ENCODE measurements at places on chromosomes 2 and 18. TPM values are rescaled to one million over a fixed set of nuclear protein-coding genes. Genes with fewer than 3 reads are reported as not detected.

FN1 gene
- total RNA-seq, result 0.53 TPM

CRYGC gene
- not detected for total RNA-seq

DNA sequence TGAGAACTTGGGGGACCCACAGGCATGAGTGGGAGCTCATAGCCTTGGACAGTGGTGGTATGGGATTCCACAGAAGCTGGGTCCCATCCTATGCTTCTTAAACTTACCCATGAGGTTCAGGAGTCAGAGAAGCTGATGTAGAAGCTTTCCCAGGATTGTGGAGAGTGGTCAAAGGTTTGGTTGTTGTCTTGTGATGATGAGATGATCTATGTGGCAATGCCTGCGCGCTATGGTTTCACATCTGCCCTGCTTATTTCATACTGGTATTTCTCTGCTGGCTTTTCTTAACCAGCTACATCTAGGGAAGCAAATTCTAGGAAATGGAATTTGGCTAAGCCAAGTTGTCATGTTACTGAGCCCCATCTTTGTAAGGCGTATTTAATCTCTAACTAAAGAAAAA lies 168.6 kb downstream of the ZNF407 start:
- H3K36me3 ChIP-seq, result peaks cover 7% of the 10 kb centered on the region
- H3K4me3 ChIP-seq, result no peak overlapping the region
- no peaks in the 10 kb centered on the region for H3K27me3 ChIP-seq
- no peaks in the 10 kb centered on the region for H3K4me1 ChIP-seq
- H3K27ac ChIP-seq, result no peak overlapping the region

DNA sequence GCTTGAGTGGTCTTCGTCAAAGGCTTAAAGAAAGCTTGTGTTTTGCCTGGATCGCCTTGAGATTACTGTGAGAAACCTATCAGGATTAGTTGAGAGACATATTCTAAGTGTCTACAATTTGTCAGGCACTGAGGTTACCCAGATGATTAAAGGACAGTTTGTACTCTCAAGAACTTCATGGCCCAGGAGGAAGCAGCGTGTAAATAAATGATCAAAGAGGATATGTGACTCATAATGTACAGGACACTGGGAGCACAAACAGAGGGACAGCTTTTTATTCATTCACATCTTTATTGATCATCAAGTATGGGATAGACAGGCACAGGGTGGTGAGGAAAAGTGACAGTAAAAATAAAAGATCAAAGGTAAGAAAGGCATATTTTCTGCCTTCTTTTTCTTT lies 152.6 kb upstream of the FSHR start:
- H3K27me3 ChIP-seq, result no peaks in the 10 kb centered on the region
- no peaks in the 10 kb centered on the region for H3K36me3 ChIP-seq
- H3K4me3 ChIP-seq, result no peak overlapping the region
- H3K27ac ChIP-seq, result no peak overlapping the region
- no peaks in the 10 kb centered on the region for H3K4me1 ChIP-seq

LHCGR gene
- total RNA-seq, result not detected

GRCh38 chr2:198096965-198097364 lies 292.6 kb downstream of the PLCL1 start:
- no peak for DNase-seq
- H3K36me3 ChIP-seq, result no peaks in the 10 kb centered on the region
- no peak overlapping the region for H3K4me3 ChIP-seq
- H3K27me3 ChIP-seq, result no peaks in the 10 kb centered on the region
- no peaks in the 10 kb centered on the region for H3K4me1 ChIP-seq

DNA sequence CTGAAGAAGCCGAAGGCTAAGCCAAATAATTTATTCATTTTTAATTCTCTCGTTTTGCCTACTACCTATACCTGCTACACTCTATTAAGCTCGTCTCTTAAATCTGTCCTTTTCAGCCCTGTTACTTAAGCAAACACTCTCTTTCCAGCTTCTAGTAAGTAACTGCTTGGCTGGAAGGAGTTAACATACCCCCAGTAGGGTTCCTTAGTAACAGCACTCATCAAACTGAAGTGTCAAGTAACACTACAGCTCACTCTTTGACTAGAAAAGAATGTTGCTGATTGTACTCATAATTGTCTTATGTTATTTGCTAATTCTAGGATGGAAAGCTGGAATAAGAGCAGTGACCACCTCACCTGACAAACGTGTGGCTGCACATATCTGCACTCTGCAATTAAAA lies 120.0 kb upstream of the SCN7A start:
- H3K4me1 ChIP-seq, result peaks cover 3% of the 10 kb centered on the region
- H3K4me3 ChIP-seq, result no peak overlapping the region
- H3K27me3 ChIP-seq, result peaks cover 17% of the 10 kb centered on the region

GNLY gene
- 22.0 TPM for total RNA-seq

DNA sequence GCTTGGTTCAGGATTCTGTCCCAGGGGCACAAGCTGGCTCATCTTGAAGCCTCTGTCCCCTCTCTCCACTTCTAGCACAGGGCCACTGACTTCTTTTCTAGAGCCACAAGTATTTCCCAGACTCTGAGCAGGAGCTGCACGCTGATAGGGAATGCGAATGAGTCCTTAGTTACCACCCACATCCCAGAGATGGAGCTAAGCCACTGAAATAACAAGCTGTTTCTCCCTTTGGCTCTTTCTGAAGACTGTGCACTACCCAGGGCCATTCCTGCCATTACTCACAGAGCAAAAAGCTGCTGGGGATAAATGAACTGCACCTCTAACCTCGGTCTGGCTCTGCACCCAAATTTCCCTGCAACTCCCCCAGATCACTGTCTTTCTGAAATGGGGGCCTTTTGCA lies 70.6 kb downstream of the TSN start:
- no peak overlapping the region for H3K4me3 ChIP-seq
- H3K4me1 ChIP-seq, result no peaks in the 10 kb centered on the region
- H3K27ac ChIP-seq, result no peak overlapping the region
- DNase-seq, result no peak
- no peaks in the 10 kb centered on the region for H3K36me3 ChIP-seq

DNA sequence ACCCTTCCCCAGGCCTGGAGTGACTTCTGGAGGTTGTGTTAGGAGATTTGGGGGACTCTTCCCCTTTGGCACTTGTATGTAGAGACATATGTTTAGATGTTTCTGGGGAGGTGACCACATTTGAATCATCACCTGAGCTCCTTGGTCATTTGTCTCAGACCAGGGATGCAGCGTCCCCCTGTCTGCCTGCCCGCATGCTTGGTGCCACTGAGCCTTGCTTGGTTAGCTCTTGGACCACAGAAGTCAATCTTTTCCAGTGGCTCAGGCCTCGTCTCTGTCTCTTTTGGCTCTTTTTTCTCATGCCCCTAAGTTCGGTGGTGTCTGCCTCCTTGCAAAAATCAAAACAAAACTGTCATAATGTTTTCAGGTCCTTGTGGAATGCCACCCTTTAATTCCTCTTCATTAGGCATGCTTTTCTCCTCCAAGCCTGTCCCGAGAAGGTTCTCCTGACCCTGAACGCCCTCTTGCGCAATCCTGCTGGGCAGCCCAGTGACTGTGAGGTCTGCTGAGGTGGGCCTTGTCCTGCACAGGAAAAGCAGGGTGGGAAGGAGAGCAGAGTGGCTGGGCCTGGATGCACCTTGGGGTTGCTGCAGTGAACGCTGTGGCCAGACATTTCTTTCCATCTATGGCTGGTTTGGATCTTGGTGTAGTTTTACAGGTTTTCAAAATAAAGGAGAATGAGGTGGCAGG lies 24.9 kb downstream of the GLI2 start:
- H3K27ac ChIP-seq, result no peak overlapping the region
- no peak for DNase-seq
- H3K36me3 ChIP-seq, result no peaks in the 10 kb centered on the region
- H3K4me3 ChIP-seq, result no peak overlapping the region
- H3K27me3 ChIP-seq, result peaks cover 17% of the 10 kb centered on the region

TEX44 gene
- total RNA-seq, result not detected

- no peak overlapping the region for H3K27ac ChIP-seq
- peaks cover 14% of the 10 kb centered on the region for H3K27me3 ChIP-seq
- DNase-seq, result no peak
- H3K36me3 ChIP-seq, result no peaks in the 10 kb centered on the region
- no peaks in the 10 kb centered on the region for H3K4me1 ChIP-seq
- no peak overlapping the region for H3K4me3 ChIP-seq
These were observed 117.7 kb upstream of the SMIM21 start for GRCh38 chr18:75545189-75545588.

GRCh38 chr2:160061944-160062291 lies 497 bp downstream of the PLA2R1 start:
- peak overlapping the region; percentile 70 for H3K4me3 ChIP-seq
- H3K36me3 ChIP-seq, result no peaks in the 10 kb centered on the region
- H3K4me1 ChIP-seq, result peaks cover 7% of the 10 kb centered on the region
- DNase-seq, result no peak
- peaks cover 45% of the 10 kb centered on the region for H3K27me3 ChIP-seq

GAD1 gene
- total RNA-seq, result 1.6 TPM

DNA sequence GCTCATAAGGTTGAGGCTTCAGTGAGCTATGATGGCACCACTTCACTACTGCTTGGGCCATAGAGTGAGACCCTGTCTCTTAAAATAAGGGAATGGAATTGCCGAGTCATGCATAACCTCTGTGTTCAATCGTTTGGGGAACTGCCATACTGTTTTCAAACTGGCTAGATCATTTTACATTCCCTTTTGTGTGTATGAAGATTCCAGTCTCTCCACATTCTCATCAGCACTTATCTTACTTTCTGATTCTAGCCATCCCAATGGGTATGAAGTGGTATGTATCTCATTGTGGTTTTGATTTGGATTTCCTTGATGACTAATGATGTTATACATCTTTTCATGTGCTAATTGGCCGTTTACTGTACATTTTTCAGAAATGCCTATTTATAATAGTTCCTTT lies 23.7 kb downstream of the MARCHF7 start:
- H3K36me3 ChIP-seq, result peaks cover 39% of the 10 kb centered on the region
- DNase-seq, result no peak
- no peaks in the 10 kb centered on the region for H3K27me3 ChIP-seq

- DNase-seq, result no peak
- no peak overlapping the region for H3K27ac ChIP-seq
- no peaks in the 10 kb centered on the region for H3K4me1 ChIP-seq
These were observed 24.1 kb downstream of the CIDEA start for GRCh38 chr18:12278215-12278671.

GRCh38 chr18:13889671-13890070 lies 25.7 kb downstream of the MC2R start:
- H3K4me3 ChIP-seq, result no peak overlapping the region
- no peaks in the 10 kb centered on the region for H3K4me1 ChIP-seq
- H3K36me3 ChIP-seq, result no peaks in the 10 kb centered on the region
- no peak overlapping the region for H3K27ac ChIP-seq

Measured in activated naive CD8-positive, alpha-beta T cell treated with anti-CD3 and anti-CD28 coated beads, Interleukin-2, amount 10 ng/mL, durations not matched to agents 7 days and 5 days (primary cell).